Occipital lobe (tissue), 3 donors: ENCODE measurements at places on chromosomes 3 and 15. TPM values are rescaled to one million over a fixed set of nuclear protein-coding genes. Genes with fewer than 3 reads are reported as not detected.
A peak's percentile ranks its signal among the peaks of the same experiment; 100 is the strongest.

- no peak for DNase-seq
Measured at GRCh38 chr15:74302821-74303359, 64.6 kb downstream of the CYP11A1 start.

GRCh38 chr15:63599401-63600000 lies 2.3 kb downstream of the FBXL22 start:
- no peak for DNase-seq

- DNase-seq = no peak
Measured at GRCh38 chr3:32105291-32106131, 909 bp upstream of the GPD1L start.

- no peak for DNase-seq
Measured at GRCh38 chr3:139252719-139253118, 91.1 kb upstream of the MRPS22 start.

DNA sequence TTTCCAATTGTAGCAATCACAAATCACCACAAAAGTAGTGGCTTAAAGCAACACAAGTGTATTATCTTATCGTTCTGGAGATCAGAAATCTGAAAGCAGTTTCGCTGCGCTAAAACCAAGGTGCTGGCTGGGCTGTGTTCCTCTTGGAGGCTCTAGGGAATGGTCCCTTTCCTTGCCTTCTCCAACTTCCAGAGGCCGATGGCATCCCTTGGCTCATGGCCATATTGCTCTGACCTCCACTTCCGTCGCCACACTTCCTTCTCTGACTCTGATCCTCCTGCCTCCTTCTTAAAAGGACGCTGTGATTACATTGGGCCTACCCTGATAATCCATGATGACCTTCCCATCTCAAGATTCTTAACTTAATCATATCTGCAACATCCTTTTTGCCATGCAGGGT lies 10.7 kb upstream of the PAQR5 start:
- no peak for DNase-seq

DNA sequence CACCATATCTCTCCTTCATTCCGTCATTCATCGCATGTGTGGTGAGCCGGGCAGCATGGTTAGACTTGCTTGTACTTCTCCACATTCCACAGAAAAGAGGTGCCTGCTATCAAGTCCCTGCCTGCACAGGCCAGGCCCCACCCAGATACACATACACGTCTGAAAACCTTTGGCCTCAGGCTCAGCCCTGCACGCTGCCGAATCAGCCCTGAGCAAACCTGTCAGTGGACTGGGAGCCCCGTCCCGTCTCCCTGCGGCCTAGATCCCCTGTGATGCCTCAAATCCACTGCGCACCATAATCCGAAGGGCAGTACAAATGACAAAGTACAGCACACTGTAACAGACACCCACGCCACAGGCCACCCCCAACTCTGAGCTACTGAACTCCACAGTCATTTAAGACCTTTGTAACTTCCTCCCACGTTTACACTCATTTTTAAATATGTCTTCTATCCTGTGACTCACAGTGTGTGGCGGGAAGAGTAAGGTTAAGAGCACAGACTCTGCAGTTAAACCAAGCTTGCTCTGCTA lies 67.1 kb downstream of the MB21D2 start:
- no peak for DNase-seq

GRCh38 chr3:6739288-6739687 lies 121.6 kb upstream of the GRM7 start:
- DNase-seq = no peak

GRCh38 chr3:141426404-141427034 lies 58.2 kb downstream of the ZBTB38 start:
- peak; percentile 47 for DNase-seq

DNA sequence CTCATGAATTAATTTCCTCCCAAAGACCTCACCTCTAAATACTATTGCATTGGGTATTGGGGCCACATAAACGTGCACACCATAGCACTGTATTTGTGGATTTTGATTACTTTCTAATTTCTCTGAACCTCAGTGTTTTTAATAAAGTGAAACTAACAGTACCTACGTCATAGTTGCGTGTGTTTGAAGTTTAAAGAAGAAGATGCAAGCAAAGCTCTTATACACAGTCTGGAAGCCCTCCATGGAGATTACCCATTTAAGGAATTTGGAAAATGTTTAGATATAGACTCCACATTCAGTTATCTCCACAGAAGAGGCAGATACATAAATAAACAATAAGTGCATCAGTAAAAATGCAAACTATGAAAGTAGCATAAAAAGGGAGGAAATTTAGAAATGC lies 581.1 kb upstream of the GBE1 start:
- DNase-seq = no peak

DNA sequence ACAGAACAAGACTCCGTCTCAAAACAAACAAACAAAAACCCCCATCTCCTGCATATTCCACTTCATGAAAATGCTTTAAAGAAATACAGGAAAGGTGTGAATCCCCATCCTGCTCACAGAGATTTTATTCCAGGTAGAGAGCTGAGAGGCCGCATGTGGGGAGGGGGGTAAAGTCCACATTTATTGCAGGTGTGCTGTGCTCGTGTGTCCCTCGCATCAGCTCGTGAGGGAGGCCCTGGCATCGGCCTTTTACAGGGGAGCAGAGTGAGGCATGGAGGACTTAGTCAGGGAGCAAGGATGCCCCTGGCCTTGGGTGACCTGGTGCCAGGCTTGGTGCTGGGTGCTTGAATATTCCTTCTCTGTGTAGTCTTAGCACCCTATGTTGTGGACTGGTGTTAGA lies 413.5 kb upstream of the C2CD4B start:
- DNase-seq = no peak

Gene SNURF
- total RNA-seq = 51.9 TPM

Gene DPPA2
- not detected for total RNA-seq

Gene NEK10
- 25.7 TPM for total RNA-seq

Gene YEATS2
- 62.1 TPM for total RNA-seq
